Endothelial cell of umbilical vein (primary cell): ENCODE measurements at places on chromosomes 5 and 9.

GRCh38 chr9:89249001-89249400, 62.0 kb upstream of the CKS2 start:
- no peak for DNase-seq

DNA sequence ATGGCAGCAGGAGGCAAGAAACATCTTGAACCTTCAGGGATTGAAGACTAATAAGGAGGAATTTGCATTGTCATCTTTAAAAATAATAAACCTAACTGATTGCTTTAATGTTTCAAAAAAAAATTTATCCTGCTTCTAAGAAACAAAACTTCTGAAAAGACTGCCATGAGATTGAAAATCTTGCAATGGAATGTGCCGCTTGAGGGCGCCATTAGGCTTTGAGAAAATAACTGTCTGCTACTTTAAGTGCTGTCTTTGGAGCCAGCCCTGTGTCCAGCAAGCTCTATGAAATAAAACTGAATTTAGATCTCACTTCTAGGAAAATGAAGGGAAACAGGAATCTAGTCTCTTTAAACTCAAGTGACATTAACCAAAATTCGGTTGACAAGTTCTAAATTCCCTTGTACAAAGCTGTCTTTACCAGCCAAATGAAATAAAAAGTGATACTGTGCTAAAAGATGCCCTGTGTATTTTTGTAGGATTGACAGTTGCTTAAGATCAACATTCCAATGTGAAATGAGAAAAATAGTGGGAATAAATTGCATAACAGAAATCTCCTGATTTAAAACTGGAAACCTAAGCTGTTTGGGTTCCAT, 79.4 kb downstream of the ESM1 start:
- DNase-seq, result peak; percentile 91

DNA sequence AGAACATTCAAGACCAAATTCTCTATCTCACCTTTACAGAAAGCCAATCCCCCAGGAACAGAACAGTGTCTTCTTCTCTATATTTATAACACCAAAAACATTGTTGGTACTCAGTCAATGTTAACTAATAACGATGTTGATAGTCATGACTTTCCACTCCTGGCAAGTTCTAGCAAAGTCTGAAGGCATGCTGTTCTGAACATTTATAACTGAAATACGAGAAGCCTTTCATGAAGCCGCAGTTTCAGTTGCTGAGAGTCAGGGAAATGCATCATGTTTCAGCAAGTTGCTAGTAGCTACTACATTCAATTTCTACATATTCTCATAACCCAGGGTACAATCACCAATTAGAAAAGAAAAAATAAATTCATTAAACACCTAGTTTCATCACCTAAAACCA, 301.4 kb downstream of the PDE4D start:
- no peak for DNase-seq

- peak; percentile 67 for DNase-seq
These were observed 27.5 kb downstream of the PTGES2 start for GRCh38 chr9:128099932-128100491.

DNA sequence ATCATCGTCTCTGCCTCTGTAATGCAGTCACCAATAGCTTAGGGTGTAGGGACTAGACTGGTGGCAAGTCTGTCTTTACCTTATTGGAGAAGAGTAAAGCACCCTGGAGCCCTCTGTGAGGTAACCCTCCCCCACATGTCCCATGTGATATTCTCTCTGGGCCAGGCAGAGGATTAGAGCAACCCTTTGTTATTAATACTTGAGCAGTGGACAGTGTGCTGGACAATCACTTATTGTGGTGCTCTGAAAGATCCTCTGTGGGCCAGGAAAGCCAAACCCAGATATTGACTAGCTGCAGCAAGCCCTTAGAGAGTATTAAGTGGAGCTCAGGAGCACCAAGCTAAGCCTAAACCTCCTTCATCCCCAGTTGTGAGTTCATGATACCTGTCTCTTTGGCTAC, 139.7 kb upstream of the RUSC2 start:
- DNase-seq, result no peak

GRCh38 chr5:69414885-69415583, at the start of gene MARVELD2:
TSS of gene MARVELD2 (plus strand) at chr5:69415116. CDS start at chr5:69419386, 4,270 bp downstream.
- DNase-seq, result peak; percentile 63

- no peak for DNase-seq
These were observed 79.1 kb upstream of the ITGA2 start for GRCh38 chr5:52910071-52910470.

DNA sequence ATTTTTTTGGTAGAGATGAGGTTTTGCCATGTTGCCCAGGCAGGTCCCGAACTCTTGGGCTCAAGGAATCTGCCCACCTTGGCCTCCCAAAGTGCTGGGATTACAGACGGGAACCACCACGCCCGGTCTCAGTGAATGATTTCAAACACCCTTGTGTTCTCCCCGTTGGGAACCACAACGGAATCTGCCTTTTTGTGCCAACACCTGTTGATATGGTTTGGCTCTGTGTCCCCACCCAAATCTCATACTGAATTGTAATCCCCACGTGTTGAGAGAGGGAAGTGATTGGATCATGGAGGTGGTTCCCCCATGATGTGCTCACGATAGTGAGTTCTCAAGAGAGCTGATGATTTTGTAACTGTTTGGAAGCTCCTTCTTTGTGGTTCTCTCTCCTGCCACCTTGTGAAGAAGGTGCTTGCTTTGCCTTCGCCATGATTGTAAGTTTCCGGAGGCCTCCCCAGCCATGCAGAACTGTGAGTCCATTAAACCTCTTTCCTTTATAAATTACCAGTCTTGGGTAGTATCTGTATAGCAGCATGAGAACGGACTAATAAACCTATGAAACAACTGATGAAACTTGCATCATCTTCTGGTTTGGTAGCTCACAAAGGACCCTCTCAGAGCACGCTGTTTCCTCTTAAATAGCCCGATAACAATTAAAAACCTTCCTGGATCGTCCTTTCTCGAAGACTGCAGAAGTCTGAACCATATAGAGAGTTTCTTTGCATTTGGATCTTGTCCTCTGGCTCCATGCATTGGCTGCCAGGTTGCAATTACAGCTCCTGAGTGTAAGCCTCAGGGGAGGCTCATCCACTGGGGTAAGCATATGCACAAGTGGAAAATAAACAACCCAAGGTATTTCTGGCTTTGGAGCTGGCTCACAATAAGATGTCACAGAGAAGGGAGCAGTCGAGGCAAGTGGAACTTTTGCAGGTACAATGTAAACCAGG, 91.5 kb downstream of the SPRY4 start:
- DNase-seq, result no peak

DNA sequence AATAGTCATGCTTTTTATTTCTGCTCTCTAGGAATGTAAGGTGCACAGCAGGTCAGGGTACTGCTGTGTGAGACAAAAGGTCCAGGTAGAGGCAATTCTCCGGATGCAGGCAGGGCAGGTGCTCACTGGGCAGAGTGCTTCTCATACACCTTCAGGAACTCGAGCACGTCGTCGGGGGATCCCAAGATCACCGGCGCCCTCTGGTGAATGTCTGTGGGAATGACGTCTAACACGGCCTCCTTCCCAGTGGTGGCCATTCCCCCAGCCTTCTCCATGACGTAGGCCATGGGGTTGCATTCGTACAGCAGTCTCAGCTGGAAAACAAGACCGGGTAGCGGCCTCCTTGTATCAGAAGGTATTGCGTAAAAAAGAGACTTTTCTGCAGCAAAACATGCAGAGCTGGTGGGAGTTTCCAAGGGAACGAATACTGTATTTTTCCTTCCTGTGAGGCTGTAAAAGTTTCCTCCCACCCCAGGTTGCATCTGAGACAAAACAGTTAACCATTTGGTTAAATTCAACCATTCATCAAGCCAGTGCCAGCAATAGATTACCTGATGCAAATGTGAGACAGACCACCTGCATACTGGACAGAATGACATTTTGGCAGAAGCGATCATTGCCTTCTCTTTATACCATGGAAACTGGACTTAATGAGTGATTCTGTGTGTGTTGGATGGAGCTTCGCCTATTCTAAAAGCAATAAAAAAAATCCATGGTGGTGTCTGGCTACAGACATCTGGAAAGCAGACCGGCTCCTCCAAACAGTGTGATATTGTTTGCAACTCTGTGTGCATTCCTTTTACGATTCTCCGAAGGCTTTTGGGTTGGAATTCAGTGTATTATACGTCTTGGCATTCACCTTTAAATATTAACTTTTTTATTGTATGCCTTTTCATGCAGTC, 9.9 kb upstream of the FBP2 start:
- peak; percentile 53 for DNase-seq

GRCh38 chr9:125761676-125762450, 14.7 kb downstream of the PBX3 start:
- no peak for DNase-seq

- DNase-seq, result peak; percentile 56
These were observed 621 bp downstream of the SEC16A start for GRCh38 chr9:136482046-136482792.

DNA sequence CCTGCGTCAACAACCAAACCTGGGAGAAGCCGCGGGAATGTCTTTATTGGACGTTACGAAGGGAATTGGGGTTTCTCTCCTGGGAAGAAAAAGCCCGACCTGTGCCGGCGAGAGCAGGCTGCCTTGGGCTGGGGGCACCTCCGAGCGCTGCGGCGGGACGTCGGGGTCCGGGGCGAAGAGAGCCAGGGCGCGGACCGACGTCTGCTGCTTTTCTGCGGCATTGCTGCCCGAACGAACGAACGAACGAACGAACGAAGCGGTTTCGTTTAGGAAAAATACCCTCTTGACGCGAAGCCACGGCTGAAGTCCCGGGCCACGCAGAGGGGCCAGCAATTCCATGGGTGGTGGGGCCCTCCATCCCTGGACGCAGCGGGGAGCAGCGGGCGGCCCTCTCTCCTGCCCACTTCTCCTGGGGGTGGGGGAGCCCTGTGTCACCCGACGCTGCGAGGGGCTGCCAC, 4.8 kb upstream of the PITX1 start:
- DNase-seq, result no peak

- no peak for DNase-seq
These were observed 79.5 kb downstream of the RIC1 start for GRCh38 chr9:5708414-5708813.

DNA sequence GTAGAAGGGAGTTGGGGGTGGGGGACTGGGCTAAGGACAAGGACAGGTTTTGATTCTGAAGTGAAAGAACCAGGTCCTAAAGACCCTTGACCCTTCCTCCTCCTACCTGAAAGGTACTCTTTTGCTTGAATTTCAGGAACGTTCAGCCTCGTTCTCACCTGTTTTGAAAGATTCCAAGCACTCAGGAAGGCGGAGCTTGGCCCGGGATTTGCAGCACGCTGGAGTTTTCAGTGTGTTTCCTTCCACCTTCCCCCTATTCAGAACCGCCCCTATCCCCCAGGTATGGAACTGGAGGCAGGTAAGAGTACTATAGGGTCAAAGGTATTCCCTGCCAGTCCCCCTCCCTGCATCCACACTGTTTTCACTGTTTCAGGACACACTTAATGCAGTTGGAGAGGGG, 7.1 kb downstream of the EGR1 start:
- DNase-seq, result no peak

GRCh38 chr9:135677641-135678168, 14.6 kb downstream of the LCN9 start:
- DNase-seq, result no peak

DNA sequence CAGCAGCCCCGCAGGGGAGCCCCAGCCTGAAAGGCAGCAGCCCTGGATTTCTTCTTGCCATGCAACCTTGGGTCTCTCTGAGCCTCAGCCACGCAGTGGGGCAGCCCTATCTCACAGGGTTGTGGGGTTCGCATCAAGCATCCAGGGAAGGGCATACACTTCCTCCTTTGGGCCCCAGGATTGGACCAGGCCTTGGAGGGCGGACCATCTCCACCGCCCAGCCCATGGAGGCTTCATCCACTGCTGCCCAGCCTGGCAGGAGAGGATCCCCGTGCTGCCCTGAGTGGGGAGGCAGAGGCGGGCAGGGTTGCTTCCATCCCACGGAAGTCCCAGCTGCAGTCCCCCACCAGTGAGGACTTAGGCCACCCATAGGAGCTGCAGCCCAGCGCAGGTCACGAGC, 5.3 kb downstream of the ADAMTS2 start:
- no peak for DNase-seq

- DNase-seq, result no peak
These were observed 16.2 kb downstream of the SLC25A48 start for GRCh38 chr5:135850671-135851070.

GRCh38 chr5:15798006-15798405, 298.0 kb downstream of the FBXL7 start:
- peak; percentile 49 for DNase-seq

GRCh38 chr9:33468797-33469621, 4.7 kb downstream of the NOL6 start:
- no peak for DNase-seq

DNA sequence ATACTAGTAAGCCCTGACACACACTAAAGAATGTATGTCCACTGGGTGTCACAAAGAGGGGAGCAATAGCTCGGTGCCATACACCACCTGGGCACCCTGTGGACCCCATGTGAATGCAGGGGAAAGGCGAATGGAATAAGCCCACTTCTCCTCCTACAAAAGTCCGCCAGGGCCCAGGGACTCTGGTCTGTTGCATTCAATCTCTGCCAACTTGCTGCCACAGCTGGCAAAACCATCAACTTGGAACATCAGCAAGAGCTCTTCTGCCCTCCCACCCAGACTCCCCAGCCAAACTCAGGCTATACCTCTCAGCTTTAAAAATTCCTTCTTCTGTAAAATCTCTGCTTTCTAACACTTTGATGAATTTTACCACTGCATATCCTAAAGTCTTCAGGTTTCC, 54.5 kb downstream of the PFDN1 start:
- no peak for DNase-seq

DNA sequence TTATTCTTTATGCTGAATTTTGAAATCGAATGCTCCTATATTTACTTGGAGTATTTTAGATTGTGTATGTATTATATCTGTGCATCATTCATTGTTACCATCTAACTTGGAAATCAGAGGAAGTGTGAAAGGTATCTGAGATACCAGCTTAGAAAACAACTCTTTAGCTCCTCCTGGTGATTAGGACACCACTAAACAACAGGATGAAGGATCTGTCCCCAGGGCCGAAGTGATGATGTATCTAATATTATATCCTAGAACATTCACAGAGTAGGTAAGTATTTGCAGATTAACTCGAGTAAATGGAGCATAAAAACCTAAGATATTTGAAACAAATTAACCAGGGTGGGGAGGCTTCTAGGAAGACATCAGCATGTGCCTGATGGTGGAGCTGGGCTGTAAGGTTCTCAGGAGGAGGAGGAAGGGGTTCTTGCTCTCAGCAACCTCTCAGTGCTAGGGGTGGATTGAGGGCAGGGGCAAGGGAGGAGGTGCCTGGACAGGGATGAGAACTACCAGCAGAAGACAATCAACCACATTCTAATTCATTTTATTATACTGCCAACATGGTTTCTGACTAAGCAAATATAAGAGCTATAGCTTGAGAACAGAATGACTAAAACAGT, 2.6 kb upstream of the NFIL3 start:
- DNase-seq, result peak; percentile 37

- peak; percentile 59 for DNase-seq
These were observed 10.9 kb downstream of the PTCH1 start for GRCh38 chr9:95505717-95506427.

DNA sequence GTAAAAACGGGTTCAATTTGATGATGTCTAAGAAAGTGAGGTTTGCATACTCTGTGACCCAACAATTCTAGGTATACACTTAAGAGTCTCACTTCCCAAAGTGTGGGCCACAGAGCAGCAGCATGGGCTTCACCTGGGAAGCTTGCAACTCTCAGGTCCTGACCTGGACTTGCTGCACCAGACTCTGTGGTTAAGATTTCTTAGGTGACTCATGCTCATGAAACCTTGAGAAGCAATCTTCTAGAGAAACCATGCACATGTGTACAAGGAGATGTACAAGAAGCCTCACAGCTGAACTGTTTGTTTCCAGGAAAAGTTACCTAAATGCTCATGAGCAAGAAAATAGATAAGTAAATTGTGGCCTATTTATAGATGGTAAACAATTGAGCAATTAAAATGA, 30.0 kb downstream of the DNAJC21 start:
- DNase-seq, result no peak

GRCh38 chr9:137294091-137294680, 7.9 kb downstream of the NRARP start:
- DNase-seq, result peak; percentile 68
